ENCODE measurements at places on chromosomes 11 and 22.

GRCh38 chr11:97687111-97687510 is 1297.3 kb downstream of the JRKL start:
- DNase-seq = no peak
- no peaks in the 10 kb centered on the region for H3K27me3 ChIP-seq
- no peaks in the 10 kb centered on the region for H3K4me1 ChIP-seq
- no peaks in the 10 kb centered on the region for H3K36me3 ChIP-seq
- no peak overlapping the region for H3K27ac ChIP-seq

- H3K27me3 ChIP-seq = no peaks in the 10 kb centered on the region
- H3K36me3 ChIP-seq = peaks cover 26% of the 10 kb centered on the region
- peak overlapping the region; percentile 80 for H3K4me3 ChIP-seq
- peaks cover 56% of the 10 kb centered on the region for H3K4me1 ChIP-seq
- peak; percentile 93 for DNase-seq
Observed at GRCh38 chr22:46674367-46674781, 54.2 kb downstream of the GRAMD4 start.

DNA sequence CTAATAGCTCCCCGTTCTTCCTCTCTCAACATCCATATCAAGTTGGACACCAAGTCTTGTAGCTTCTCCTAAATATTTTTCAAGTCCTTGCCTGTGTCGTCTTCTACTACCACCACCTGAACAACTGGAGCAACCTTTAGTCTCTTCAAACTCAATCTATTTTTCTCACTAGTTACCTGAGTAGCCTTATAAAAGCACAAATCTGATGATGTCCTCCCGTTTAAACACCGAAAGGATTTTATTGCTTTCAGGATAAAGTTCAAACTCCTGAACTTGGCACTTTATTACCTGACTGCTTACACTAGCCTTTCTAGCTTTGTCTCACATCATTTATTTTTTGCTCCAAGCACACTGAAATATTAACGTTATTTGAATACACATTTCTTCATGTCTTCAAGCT is 1.3 kb upstream of the PAK1 start:
- peaks cover 20% of the 10 kb centered on the region for H3K27me3 ChIP-seq
- H3K4me3 ChIP-seq = no peak overlapping the region
- H3K4me1 ChIP-seq = peaks cover 12% of the 10 kb centered on the region
- DNase-seq = no peak
- H3K36me3 ChIP-seq = no peaks in the 10 kb centered on the region
- H3K27ac ChIP-seq = no peak overlapping the region

GRCh38 chr22:33081686-33082590 is 23.8 kb upstream of the SYN3 start:
- peaks cover 19% of the 10 kb centered on the region for H3K27me3 ChIP-seq
- H3K36me3 ChIP-seq = no peaks in the 10 kb centered on the region
- no peaks in the 10 kb centered on the region for H3K4me1 ChIP-seq
- DNase-seq = no peak

- peaks cover 11% of the 10 kb centered on the region for H3K27me3 ChIP-seq
- no peak overlapping the region for H3K4me3 ChIP-seq
- DNase-seq = no peak
- H3K4me1 ChIP-seq = peaks cover 14% of the 10 kb centered on the region
- no peak overlapping the region for H3K27ac ChIP-seq
- no peaks in the 10 kb centered on the region for H3K36me3 ChIP-seq
Observed at GRCh38 chr11:12050470-12051286, 42.3 kb upstream of the DKK3 start.

- no peaks in the 10 kb centered on the region for H3K36me3 ChIP-seq
- no peak overlapping the region for H3K27ac ChIP-seq
- DNase-seq = no peak
- H3K27me3 ChIP-seq = peaks cover 9% of the 10 kb centered on the region
Observed at GRCh38 chr11:553988-554340, 6.6 kb downstream of the LMNTD2 start.

DNA sequence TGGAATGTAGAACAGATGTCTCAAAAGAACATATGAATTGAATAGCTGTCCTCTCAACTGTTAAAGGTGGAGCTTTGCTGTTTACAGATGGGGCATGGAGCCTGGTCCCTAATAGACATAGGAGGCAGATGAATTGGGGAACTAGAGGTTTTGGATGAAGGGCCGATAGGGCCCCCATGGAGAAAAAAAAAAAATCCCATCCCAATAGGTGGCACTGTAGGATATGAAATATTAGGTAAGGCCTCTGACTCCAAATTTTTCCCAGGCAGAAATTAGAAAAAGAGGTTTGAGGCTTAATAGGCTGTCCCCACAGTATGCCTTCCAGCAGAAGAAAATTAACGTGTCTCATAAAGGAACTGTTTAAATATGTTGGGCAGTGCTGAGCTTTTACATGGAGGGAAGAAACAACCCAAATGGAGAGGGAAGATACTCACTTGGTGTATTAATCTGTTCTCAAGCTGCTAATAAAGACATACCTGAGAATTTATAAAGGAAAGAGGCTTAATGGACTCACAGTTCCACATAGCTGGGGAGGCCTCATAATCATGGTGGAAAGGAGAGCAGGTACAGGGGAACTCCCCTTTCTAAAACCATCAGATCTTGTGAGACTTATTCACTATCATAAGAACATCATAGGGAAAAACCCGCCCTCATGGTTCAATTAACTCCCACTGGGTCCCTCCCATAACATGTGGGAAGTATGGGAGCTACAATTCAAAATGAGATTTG is 30.1 kb upstream of the TMEM45B start:
- no peak overlapping the region for H3K27ac ChIP-seq
- no peaks in the 10 kb centered on the region for H3K36me3 ChIP-seq
- DNase-seq = no peak
- no peak overlapping the region for H3K4me3 ChIP-seq

DNA sequence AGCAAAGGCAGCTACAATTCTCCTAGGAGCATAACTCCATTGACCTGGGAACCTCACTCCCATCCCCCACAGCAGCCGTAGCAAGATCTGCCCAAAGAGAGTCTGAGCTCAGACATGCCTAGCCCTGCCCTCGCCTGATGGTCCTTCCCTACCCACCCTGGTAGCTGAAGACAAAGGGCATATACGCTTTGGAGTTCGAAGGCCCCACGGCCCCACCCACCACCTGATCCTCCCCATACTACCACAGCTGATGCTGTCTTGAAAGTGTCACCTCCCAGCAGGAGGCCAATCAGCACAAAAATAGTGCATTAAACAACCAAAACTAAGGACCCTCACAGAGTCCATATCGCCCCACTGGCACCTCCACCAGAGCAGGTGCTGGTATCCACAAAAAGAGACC is 22.6 kb upstream of the GNAZ start:
- no peak overlapping the region for H3K27ac ChIP-seq
- no peaks in the 10 kb centered on the region for H3K4me1 ChIP-seq
- DNase-seq = no peak
- no peaks in the 10 kb centered on the region for H3K36me3 ChIP-seq
- no peak overlapping the region for H3K4me3 ChIP-seq
- peaks cover 48% of the 10 kb centered on the region for H3K27me3 ChIP-seq

- H3K36me3 ChIP-seq = peaks cover 5% of the 10 kb centered on the region
- H3K4me3 ChIP-seq = peak overlapping the region; percentile 81
- H3K4me1 ChIP-seq = peaks cover 50% of the 10 kb centered on the region
- DNase-seq = peak; percentile 60
- H3K27ac ChIP-seq = peak overlapping the region; percentile 34
- H3K27me3 ChIP-seq = peaks cover 2% of the 10 kb centered on the region
Observed at GRCh38 chr22:18000441-18001039, 23.8 kb downstream of the MICAL3 start.

DNA sequence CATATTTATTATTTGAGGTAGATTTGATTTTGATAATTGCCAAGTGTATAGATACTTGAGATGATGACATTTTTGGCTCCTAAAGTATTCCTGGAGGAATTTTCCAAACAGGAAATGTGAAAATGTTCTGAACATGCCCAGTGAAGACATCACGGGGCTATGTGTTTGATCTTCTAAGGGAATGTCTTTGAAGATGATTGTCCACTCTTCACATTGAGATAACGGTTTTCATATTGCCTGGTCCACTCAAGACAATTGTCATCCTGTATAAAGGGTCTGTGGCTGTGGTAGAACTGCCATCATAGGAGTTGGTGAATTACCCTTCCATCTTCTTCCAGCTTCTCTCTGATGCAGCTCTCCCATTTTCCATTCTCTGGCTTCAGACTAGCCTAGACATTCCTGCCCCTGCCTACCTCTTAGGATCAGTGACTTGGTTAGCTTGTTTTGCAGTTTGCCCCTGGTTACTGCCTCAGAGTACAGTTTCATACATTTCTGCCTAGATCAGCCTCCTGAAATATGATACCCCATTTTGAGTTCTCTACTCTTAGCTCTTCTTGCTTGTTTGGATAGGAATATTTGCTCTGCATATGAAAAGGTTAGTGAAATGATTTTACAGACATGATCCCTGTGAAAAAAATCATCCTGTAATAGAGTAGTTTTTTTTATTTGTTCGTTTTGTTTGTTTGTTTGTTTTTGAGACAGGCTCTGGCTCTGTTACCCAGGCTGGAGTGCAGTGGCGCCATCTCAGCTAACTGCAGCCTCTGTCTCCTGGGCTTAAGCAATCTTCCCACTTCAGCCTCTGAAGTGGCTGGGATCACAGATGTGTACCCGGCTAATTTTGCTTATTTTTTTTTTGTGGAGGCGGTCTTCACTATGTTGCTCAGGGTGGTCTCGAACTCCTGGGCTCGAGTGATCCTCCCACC is 111.4 kb upstream of the SORL1-AS1 start:
- H3K4me3 ChIP-seq = no peak overlapping the region
- peaks cover 63% of the 10 kb centered on the region for H3K4me1 ChIP-seq
- H3K36me3 ChIP-seq = peaks cover 88% of the 10 kb centered on the region
- no peaks in the 10 kb centered on the region for H3K27me3 ChIP-seq
- DNase-seq = no peak

- H3K4me3 ChIP-seq = no peak overlapping the region
- DNase-seq = no peak
- H3K36me3 ChIP-seq = no peaks in the 10 kb centered on the region
- no peaks in the 10 kb centered on the region for H3K4me1 ChIP-seq
- no peak overlapping the region for H3K27ac ChIP-seq
- peaks cover 3% of the 10 kb centered on the region for H3K27me3 ChIP-seq
Observed at GRCh38 chr11:69274531-69275016, 19.4 kb upstream of the MYEOV start.
